ENCODE measurements at places on chromosomes 11 and 22.
A peak's percentile ranks its signal among the peaks of the same experiment; 100 is the strongest.

GRCh38 chr11:72228229-72228843 is 3.8 kb downstream of the INPPL1 start:
- no peak for DNase-seq

GRCh38 chr11:444396-445144 is 2.8 kb upstream of the ANO9 start:
- DNase-seq: no peak

DNA sequence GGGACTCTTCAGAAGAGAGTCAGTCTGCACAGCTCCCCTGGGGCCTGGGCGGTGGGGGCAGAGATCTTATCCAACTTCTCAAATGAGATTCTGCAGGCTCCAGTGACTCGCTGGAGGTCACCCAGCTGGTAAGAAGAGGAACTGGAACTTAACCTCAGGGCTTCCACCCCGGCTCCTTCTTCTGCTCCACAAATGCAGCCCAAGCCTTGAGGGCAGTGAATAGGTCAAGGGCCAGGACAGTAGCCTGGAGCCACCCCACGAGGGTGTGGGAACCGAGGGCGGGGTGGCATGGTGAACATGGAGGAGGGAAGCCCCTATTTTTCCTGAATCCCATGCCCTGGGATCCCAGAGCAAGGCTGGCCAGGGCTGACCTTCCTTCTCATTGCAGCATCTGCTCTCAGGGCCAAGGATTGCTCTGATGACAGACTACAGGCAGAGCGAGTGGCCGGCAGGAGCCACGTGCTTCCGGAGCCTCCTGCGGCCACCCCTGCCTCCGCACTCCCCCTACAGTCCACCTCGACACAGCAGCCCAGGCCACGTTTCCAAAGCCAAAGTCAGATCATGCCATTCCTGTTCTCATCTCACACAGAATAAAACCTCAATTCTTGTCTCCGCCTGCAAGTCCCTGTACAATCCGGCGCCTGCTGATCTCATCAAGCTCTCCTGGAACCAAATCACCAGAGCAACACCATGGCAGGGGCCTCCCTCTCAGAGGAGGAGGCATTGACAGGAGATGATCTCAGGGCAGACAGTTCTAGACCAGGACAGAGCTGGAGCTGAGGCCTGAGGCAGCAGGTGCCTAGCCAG is 21.1 kb upstream of the UPK3A start:
- no peak for DNase-seq

GRCh38 chr22:36252754-36253522 is at the start of gene APOL1:
Gene APOL1, plus strand, starts transcription at chr22:36253133. Its CDS starts 1,823 bp downstream, at chr22:36254956.
- peak; percentile 69 for DNase-seq

DNA sequence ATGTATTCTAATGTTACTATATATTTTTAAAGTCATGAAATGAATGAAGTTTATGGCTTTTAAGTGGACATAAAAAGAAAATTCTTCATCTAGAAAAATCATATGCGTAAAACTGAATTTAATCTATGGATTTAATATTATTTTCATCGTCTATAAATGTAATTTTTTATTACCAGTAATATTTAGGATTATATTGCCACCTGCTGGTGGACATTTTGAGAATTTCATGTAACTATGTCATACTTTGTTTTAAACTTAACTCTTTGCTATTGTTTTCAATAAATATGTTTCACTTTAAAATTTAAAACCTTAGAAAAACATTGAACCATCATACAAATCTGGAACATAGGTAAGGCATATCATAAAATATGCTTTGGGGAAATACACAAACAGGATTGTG is 66.5 kb upstream of the CEP126 start:
- DNase-seq: no peak

DNA sequence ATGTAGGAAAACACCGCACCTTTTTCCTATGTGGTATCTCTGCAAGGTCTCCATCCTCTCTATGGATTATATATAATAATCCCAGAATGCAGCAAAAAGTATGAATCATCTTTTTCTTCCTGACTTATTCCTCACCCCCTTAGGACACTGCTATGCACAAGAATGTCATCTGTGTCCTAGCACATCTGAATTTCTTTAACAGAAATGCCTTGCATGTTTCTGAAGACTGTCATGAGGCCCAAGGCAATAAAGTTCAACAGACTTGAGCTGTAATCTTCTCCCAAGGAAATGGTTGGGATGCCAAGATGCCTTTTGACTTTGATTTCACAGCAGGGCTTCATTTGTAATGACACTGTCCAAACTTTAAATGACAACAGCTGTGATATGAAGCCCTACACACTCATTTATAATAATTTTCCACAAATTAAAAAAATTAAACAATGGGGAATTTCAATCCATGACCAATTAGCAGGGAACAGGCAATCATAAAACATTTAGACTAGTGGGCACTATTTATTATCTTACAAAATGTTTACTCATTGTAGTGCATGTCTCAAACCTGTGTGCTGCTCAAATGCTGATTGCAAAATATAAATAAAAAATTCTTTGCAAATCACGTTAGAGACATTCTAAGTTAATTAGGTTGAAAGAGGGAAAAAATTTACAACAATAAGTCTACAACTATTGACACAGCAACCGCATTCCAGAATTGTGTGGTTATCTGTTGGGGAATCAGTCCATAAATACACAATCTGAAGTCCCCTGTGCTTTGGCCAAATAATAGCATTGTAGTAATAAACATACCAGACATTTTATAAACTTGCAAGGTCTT is 242.3 kb downstream of the SWAP70 start:
- DNase-seq: no peak

DNA sequence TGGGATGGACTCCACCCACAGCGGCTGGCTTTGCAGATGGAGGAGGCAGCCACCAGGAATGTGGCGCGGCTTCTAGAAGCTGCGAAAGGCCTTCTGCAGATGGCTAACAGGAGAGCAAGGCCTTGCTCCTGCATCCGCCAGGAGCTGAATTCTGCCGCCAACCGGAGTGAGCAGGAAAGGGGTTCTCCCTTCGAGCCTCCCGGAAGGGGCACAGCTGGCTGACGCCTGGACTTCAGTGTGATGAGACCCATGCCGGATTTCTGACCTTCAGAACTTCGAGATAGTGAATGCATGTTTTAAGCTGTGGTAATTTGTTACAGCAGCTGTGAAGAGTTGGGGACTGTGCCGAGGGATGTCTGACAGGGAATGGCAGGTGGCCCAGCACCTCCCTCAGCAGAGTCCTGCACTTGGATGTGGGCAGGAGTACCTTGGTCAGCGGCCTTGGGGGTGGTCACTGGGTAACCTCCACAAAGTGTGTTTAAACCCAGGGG is 7.7 kb downstream of the TBC1D22A start:
- no peak for DNase-seq

GRCh38 chr11:47147681-47148080 is 29.0 kb downstream of the ARFGAP2 start:
- no peak for DNase-seq

DNA sequence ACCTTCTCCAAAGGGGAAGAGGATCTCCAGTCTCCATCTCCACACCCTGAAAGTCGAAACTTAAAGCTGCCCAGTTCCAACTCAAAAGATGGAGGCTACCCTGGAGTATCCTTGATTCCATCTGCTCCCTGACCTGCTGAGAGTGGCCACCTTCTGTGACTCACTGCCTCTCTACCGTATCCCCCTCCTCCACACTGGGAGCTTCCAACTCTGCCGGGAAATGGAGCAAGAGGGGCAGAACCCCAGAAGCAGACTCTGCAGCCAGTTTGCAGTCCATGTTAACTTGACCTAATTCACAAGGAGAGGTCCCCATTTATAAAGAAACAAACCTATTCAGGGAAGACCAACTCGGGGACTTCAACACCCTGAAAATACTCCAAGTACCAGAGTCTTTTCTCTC is 22.0 kb upstream of the IRAG1 start:
- no peak for DNase-seq

- no peak for DNase-seq
Observed at GRCh38 chr11:1776944-1777715, 13.4 kb upstream of the CTSD start.

DNA sequence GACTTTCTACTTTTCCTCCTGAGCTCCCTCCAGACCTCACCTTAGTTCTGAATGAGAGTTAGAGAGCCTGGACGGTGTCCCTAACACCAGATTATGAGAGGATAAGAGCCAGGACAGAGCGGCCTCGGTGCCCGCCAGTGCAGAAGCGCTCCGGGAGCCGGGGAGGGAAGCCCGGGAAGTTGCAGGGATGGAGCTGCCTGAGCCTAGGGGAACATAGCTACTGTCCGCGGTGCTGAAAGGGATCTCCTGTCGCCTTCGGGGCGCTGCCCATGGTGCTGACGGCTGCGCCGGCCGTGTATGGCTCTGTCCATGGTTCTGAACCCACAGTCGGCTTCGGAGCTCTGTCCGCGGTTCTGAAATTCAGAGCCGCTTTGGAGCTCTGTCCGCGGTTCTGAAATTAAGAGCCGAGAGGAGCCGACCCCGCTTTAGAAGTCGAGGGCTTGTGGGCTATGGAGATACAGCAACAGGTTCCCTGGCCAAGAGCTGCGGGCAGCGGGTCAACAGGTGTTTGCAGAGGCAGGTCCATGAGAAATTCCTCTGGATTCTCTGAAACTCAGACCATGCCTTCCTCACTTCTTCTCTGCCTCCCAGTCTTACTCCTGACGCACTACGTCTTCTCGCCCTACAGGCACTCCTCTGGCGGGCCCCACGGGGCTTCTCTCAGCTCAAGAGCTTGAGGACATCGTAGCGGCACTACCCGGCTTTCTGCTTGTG is 814 bp downstream of the NPAS4 start:
- DNase-seq: peak; percentile 86

DNA sequence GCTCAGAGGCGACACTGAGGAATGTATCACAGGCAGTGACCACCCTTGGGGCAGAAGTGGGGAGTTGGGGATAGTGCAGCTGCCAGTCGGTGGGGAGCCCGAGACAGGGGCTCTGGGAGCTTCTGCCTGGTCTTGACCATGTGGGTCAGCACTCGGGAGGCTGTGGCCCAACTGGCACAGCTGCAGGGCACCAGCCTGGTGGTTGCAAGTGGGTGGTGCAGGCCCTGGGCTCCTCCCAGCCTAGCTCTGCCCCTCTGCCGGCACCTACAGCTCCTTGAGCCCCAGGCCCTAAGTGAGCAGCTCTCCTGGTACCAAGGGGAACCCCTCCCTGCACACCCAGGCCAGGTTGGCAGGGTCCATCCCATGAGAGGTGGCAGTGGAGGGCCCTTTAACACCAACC is 12.6 kb upstream of the RASL10A start:
- no peak for DNase-seq

DNA sequence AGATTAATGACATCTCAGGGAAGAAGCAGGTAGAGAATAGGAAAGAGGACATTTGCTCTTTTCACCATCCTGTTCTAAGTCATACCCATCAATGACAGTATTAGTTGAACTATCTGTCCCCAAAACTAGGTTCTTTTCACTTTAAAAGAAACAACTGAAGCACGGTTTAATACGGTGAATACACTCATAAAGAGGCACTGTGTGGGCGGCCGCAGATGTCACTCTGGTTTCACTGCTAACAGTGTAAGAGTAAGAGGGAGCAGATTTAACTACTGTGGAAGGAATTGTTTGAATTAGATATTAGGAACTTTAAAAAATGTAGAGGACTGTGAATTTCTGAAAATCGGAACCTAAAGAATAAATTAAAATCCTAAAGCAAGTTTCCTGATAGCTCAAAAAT is 49.5 kb downstream of the VSIG10L2 start:
- DNase-seq: no peak

DNA sequence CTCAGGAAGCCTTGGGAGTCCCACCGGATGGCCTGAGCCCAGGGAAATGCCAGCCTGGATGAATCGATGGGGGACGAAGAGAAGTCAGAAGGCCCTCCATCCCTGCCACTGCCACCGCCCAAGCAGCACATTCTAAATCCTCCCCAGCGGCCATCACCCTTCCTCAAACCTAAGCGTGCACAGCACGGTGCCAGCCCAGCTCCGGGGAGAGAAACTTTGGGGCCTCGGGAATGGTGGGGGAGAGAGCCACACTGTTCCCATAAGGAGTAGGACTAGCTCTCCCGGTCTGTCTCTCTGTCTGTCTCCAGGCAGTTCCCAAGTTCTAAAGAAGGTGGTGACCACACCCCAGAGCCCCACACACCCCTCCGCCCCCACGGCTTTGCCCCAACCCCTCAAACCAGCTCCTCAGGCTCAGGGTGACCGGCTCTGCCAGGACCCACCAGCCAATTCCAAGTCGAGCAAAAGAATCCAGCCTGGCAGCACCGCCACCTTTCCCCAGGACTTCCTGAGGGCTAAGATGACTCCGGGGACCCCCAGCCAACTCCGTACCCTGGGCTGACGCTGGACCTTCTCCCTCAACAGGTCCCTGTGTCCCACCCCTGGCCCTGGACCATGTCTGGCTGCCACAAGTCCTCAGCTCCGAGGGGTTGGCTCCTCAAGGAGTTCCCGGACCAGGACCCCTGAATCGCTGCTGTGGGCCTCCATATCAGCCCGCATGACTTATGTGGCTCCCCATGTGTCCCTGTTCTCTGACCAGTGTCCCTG is 2.7 kb downstream of the AHNAK start:
- no peak for DNase-seq

GRCh38 chr22:39785232-39785631 is 108.3 kb downstream of the ENTHD1 start:
- DNase-seq: no peak

- DNase-seq: no peak
Observed at GRCh38 chr11:32838505-32839274, 9.0 kb downstream of the PRRG4 start.

- no peak for DNase-seq
Observed at GRCh38 chr11:69603111-69603836, 37.7 kb upstream of the CCND1 start.

DNA sequence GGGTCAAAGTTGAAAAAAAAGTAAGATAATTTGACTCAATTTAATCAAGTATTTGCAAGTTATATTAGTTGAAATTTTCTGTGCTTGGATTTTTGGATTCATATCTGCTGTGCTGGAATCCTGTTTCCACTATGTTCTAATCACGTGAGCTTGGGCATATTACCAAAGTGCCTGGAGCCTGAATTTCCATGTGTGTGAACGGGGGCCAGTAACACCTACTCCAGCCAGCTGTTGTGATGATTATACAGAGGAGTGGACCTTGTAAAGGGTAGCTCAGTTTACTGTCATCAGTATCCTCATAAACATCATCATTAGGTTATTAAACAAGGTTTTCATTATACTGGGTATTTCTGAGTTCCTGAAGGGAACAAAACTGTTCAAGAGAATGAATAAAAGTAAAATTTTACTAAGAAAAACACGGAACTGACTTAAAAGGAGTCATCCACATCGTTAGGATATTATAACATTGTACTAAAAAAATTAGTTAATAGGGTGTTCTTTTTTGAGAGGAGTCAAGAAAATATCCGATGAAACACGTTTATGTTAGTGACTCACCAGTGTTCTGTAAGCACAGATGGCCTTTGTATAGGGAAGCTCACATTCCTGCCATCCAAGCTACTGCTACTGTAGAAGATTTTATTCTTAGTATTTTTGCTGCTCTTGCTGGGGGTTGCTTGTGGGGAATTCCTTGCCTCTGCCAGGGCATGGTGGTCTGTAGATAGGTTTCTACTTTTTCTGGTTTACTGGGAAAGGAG is 144.1 kb downstream of the ARHGAP42 start:
- DNase-seq: no peak

GRCh38 chr22:44186737-44187136 is 6.0 kb downstream of the PARVG start:
- no peak for DNase-seq

DNA sequence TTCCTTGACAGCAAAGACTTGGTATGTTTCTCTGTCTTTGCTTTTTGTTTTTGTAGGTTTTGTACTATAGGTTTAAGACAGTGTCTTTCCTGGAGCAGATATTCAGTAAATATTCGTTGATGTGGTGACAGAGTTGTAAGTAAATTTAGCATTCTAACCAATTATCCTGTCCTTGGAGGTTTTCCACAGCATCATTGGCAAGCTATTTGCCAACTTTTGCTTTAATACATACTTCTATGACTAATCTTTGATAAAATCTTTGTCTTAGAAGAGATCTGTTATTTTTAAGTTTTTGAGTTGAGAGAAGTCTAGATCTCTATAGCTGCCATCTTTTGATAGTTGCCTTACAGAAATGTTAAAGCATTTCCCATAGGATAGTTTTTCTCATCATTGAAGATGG is 3.8 kb downstream of the USP47 start:
- no peak for DNase-seq
